ENCODE measurements at places on chromosomes 11 and 22. TPM values are rescaled to one million over a fixed set of nuclear protein-coding genes. Genes with fewer than 3 reads are reported as not detected.

Gene CAPN5
- total RNA-seq = 22.4 TPM

Gene CATSPER1
- total RNA-seq = not detected

Gene OR5M11
- not detected for total RNA-seq

Gene NUDT22
- 51.5 TPM for total RNA-seq

Gene APOBEC3H
- 0.47 TPM for total RNA-seq

Gene BTG4
- total RNA-seq = not detected

Gene RASL10A
- 1.4 TPM for total RNA-seq

Gene RNF215
- 19.0 TPM for total RNA-seq

Gene KRTAP5-11
- not detected for total RNA-seq

Gene NKAPD1
- total RNA-seq = 16.7 TPM

Gene RFPL2
- 0.19 TPM for total RNA-seq

Gene FGF3
- not detected for total RNA-seq

Gene APOA4
- total RNA-seq = not detected

Gene RCE1
- total RNA-seq = 33.7 TPM

Gene TMEM135
- total RNA-seq = 24.8 TPM

Gene ZNF280A
- 0.61 TPM for total RNA-seq

Gene HBE1
- total RNA-seq = not detected

Gene GLB1L2
- total RNA-seq = 7.9 TPM

Gene SPDYC
- total RNA-seq = not detected

Gene YPEL4
- 0.13 TPM for total RNA-seq

Gene ZC3H12C
- total RNA-seq = 2.9 TPM

Gene PAFAH1B2
- 151 TPM for total RNA-seq

Gene LMO2
- 2.0 TPM for total RNA-seq

Gene SEPTIN3
- total RNA-seq = 38.9 TPM

Gene SMTNL1
- not detected for total RNA-seq

Gene OTOG
- total RNA-seq = 2.4 TPM

Gene PNPLA3
- total RNA-seq = 24.6 TPM
